DMS53 (cell line): ENCODE measurements at places on chromosomes 5 and 9.
A peak's percentile ranks its signal among the peaks of the same experiment; 100 is the strongest.

- DNase-seq: no peak
Measured at GRCh38 chr5:100775533-100775855, 127.6 kb downstream of the ST8SIA4 start.

- no peak for DNase-seq
Measured at GRCh38 chr5:99076723-99077640, 148.2 kb upstream of the CHD1 start.

DNA sequence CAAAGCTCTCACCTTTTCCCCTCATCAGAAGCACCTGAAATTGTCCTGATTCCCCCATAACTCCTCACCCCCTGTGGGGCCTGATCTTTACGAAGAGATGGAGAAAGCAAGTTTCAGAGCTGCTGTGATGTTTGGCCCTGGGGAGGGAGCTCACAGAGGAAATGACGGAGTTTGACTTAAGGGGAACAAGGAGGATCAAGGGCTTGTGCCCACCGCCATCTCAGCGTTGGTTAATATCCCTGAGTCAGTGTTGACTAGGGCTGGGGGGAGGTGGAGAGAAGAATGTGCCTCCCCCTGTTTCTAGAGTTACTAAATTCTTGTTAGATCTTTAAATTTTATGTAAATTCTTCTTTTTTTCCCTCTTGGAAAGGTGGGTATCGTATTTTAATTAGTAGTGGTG lies 27.8 kb downstream of the FGF18 start:
- DNase-seq: no peak

- DNase-seq: no peak
Measured at GRCh38 chr9:115306865-115307264, 188.9 kb upstream of the TNC start.

- peak; percentile 38 for DNase-seq
Measured at GRCh38 chr5:14588145-14588544, 6.6 kb downstream of the OTULINL start.

DNA sequence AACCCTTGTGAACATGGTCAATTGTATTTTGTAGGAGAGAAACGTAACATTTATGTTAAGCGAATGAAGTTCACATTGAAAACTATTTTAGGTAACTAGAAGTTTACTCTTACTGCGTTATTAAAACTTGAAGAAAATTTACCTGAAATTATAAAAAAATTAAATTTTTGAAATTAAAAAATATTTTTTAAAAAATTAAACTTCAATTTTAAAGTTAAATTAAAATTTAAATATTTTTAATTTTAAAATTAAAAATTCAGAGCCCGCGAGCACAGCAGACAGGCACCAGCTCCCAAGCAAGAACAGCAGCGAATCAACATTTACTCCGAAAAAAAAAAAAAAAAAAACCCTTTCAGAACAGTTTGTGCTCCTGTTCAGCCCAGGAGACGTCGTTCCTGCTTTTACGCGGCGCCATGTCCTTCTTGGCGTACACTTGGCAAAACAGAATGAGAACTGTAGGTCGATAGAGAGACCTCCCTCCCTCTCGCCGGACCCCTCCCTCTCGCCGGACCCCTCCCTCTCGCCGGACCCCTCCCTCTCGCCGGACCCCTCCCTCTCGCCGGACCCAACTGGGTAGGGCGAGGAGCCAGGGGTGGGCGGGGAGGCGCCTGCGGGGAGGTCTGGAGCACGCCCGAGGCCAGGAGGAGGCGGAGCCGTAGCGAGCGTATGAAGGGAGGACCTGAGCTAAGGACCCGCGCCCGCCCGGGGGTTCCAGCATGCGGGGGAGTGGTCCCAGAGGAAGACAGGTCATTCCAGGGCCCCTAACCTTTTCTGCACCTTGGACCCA lies 235.8 kb downstream of the ROR2 start:
- peak; percentile 89 for DNase-seq

- DNase-seq: no peak
Measured at GRCh38 chr5:122170620-122171019, 41.3 kb downstream of the ZNF474 start.

GRCh38 chr5:65927503-65928321 lies 1.3 kb downstream of the ERBIN start:
- DNase-seq: peak; percentile 32

DNA sequence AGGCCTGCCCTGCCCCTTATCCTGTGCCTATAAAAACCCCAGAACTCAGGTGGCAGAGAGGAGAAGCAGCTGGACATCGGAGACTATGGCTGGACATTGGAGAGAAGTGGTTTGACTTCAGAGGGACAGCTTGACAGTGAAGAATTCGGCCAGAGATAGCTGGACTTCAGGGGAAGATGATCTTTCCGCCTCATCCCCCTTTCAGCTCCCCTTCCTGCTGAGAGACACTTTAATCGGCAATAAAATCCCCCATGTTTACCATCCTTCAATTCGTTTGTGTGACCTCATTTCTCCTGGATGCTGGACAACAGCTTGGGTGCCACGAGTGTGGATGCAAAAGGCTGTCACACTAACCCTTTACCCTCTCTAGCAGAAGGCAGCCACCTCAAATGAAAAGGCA lies 134.1 kb upstream of the TUT7 start:
- DNase-seq: no peak
